ENCODE measurements at places on chromosomes 6 and 20. TPM values are rescaled to one million over a fixed set of nuclear protein-coding genes. Genes with fewer than 3 reads are reported as not detected.

- H3K27ac ChIP-seq: no peak overlapping the region
- H3K27me3 ChIP-seq: no peaks in the 10 kb centered on the region
- H3K36me3 ChIP-seq: no peaks in the 10 kb centered on the region
- no peak for DNase-seq
- no peak overlapping the region for H3K4me3 ChIP-seq
- peaks cover 7% of the 10 kb centered on the region for H3K4me1 ChIP-seq
These were observed 128.5 kb downstream of the ALDH8A1 start for GRCh38 chr6:134821397-134821796.

DNA sequence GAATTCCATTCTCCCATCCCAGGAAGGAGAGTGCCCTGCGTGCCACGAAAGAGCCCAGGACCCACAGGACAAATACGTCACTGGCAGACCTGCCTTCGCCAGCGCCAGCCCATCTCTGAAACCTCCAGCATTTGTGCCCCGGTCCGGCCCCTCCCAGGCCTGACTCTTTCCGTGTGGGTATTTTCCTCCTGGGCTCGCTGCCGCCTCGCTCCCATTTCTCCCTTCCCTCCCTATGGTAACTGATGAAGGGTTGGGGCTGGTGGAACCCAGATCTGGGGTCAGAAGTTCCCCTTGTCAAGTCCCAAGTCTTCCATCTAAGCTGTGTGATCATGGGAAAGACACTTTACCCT is 208.5 kb downstream of the LRFN2 start:
- no peaks in the 10 kb centered on the region for H3K27me3 ChIP-seq
- no peak for DNase-seq
- H3K4me3 ChIP-seq: no peak overlapping the region
- no peaks in the 10 kb centered on the region for H3K4me1 ChIP-seq
- no peak overlapping the region for H3K27ac ChIP-seq

Gene VWA7
- total RNA-seq: 6.2 TPM

Gene L3MBTL3
- 6.8 TPM for total RNA-seq

Gene SULF2
- total RNA-seq: 15.2 TPM

Gene SPATS1
- total RNA-seq: not detected

GRCh38 chr20:62532921-62533320 is 57.1 kb upstream of the GATA5 start:
- no peaks in the 10 kb centered on the region for H3K27me3 ChIP-seq
- H3K27ac ChIP-seq: no peak overlapping the region
- DNase-seq: no peak

DNA sequence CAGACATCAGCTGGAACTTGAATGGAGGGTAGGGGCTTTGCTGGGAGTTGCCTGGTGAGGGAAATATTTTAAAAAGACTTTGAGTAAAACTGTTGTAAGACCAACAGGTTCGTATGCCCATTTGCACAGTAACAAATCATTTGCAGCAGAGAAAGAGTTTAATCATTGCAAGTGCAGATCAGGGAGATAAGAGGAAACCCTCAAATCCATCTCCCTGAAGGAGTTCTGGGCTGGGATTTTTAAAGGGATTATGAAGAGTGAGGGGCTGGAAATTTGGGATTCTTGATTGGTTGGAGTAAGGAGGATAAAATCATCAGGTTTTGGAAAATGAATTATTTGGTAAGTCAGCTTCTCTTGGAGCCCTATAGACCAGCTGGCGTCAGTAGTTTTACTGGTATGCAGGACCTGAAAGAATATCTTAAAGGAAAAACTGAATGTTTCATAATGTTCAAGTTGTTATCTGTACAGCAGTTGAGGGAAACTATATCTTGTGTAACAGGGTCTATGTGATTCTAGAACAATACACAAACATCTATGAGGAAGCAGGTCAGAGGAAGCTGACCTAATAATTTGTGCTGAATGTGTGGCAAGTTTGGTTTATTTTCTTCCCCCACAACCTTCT is 295.5 kb downstream of the PLCB1 start:
- H3K4me1 ChIP-seq: no peaks in the 10 kb centered on the region
- no peaks in the 10 kb centered on the region for H3K36me3 ChIP-seq
- H3K27me3 ChIP-seq: no peaks in the 10 kb centered on the region

DNA sequence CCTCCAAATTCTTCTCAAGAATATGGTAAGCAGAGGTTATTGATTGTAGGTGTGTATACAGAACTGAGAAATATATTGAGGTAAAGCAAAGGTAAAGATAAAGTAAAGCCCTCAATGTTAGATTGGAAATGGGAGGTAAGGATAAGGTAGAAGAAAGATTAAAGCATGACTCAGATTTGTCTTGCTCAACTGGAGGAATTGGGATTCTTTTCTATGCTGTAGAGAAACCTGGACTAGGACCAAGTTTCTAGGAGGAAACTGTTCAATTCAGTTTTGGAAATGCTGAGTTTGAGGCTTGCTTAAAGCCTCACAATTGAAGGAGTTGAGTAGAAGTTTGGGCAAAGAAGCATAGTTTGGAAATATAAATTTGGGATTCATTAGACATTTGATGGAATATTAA is 634.0 kb upstream of the PTCHD4 start:
- no peak for DNase-seq
- H3K27ac ChIP-seq: no peak overlapping the region
- no peaks in the 10 kb centered on the region for H3K4me1 ChIP-seq
- H3K4me3 ChIP-seq: no peak overlapping the region

DNA sequence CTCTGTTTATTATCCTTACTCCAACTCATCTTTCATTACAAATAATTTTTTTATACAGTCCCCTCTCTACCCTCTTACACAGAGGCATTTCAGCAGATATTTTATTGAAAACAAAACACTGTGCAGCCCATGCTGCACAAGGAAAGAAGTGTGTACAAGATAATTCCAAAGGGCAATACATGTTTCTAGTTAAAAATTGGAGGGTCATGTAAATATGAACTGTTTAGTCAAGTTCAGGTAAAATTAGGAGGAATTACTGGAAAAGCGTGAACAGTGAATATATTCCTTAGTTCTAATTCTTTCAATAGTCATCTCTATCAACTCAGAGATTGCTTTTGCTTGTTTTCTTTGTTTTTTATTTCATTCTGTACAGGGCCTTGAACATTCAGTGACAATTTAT is 27.9 kb upstream of the TSPYL1 start:
- no peaks in the 10 kb centered on the region for H3K27me3 ChIP-seq
- H3K36me3 ChIP-seq: no peaks in the 10 kb centered on the region
- no peak overlapping the region for H3K4me3 ChIP-seq
- no peak for DNase-seq

Gene SMAP1
- total RNA-seq: 21.5 TPM

Gene HLA-DRB5
- 276 TPM for total RNA-seq

DNA sequence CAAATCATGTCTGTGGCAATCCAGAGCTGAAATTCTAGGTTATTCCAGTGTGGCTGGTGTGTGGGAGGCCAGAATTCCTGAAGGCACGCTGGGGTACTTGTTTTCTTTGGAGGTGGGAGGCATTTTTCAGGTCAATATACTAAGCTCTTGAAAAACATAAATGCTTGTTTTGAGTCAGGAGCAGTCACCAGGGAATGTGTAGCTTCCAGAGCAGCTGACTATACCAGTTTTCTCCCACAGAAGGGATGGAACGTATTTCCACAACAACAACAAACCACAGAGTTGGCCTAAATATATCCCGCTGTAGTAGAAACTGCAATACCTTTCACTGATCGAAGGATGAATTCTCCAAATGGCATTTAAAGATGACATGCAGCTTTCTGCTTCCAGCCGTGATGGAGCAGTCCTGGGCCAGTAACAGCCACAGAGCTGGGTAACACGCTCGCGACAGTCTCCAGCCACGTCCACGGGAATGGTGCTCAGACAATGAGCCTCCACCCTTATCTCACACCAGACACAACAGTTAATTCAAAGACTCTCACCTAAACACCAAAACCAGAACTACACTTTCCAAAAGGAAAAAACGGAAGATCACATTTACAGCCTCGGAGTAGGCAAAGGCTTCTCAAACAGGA is 23.2 kb downstream of the CHRNA4 start:
- H3K27me3 ChIP-seq: no peaks in the 10 kb centered on the region
- no peak overlapping the region for H3K27ac ChIP-seq
- H3K4me1 ChIP-seq: no peaks in the 10 kb centered on the region

Gene PTCHD4
- total RNA-seq: 1.0 TPM

Gene PKHD1
- total RNA-seq: 0.46 TPM

Gene PXDC1
- total RNA-seq: 56.6 TPM

DNA sequence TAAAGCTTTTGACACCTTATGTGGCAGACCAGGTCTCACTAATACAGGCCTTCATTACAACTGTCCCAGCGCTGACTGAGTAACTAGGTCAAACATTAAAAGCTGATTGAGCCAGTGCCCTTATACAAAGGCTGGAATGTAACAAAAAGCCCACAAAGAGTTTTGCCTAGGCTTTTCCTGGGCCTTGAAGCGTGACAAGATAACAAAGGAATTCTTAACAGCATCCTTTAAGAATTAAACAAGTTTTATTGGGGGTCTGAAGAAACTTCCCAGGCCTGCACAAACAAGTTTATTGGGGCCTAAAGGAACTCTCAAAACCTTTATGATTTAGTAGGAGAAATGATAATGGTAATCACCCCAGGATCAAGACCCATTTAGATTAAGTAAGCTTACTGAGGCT is 267.6 kb upstream of the FAM83B start:
- no peaks in the 10 kb centered on the region for H3K27me3 ChIP-seq
- no peak overlapping the region for H3K4me3 ChIP-seq
- H3K27ac ChIP-seq: no peak overlapping the region
- DNase-seq: no peak
- no peaks in the 10 kb centered on the region for H3K36me3 ChIP-seq
- no peaks in the 10 kb centered on the region for H3K4me1 ChIP-seq

- no peak overlapping the region for H3K4me3 ChIP-seq
- H3K27me3 ChIP-seq: no peaks in the 10 kb centered on the region
- H3K4me1 ChIP-seq: no peaks in the 10 kb centered on the region
- DNase-seq: no peak
These were observed 309.7 kb upstream of the IMPG1 start for GRCh38 chr6:76382201-76382600.

- H3K4me1 ChIP-seq: peaks cover 14% of the 10 kb centered on the region
- DNase-seq: no peak
- H3K27ac ChIP-seq: peak overlapping the region; percentile 77
- no peaks in the 10 kb centered on the region for H3K27me3 ChIP-seq
These were observed 4.4 kb downstream of the FOXF2 start for GRCh38 chr6:1393641-1394283.

- H3K36me3 ChIP-seq: no peaks in the 10 kb centered on the region
- H3K4me3 ChIP-seq: no peak overlapping the region
- H3K4me1 ChIP-seq: no peaks in the 10 kb centered on the region
- no peak for DNase-seq
- H3K27ac ChIP-seq: no peak overlapping the region
- no peaks in the 10 kb centered on the region for H3K27me3 ChIP-seq
These were observed 346.5 kb upstream of the PLCB4 start for GRCh38 chr20:8722277-8722928.

DNA sequence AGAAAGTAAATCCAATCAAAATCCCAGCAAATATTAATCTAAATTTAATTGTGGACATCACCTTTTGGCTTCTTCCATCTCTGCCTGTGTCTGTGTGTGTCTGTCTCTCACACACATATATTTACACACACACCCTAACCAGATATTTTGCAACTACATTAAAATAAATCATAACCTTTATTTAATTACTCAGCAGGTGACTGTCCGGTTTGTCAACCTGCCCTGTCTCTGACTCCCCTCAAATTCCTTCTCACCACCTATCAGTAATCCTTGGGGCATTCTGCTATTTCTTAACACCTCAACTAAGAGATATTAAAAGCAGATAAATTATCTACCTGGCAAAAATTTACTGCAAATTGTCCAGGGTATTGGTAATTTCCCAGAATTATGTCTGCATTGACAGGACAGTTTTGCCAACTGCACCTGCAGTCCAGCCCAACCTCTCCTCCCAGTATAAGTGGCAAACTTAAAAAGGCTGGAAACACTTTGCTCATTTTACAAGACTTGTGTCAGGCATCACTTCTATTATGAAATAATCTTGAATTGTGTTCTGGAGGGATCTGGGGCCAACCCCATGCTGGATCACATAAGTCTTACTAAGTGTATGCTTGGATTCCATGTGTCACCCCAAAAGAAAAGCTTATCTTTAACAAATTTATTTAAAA is 216.1 kb downstream of the GMDS start:
- no peak overlapping the region for H3K27ac ChIP-seq
- H3K4me1 ChIP-seq: no peaks in the 10 kb centered on the region
- H3K4me3 ChIP-seq: no peak overlapping the region
- no peaks in the 10 kb centered on the region for H3K36me3 ChIP-seq
- DNase-seq: no peak

- no peak overlapping the region for H3K4me3 ChIP-seq
- no peaks in the 10 kb centered on the region for H3K36me3 ChIP-seq
- peak overlapping the region; percentile 56 for H3K27ac ChIP-seq
- H3K27me3 ChIP-seq: no peaks in the 10 kb centered on the region
- peak; percentile 85 for DNase-seq
These were observed 26.6 kb downstream of the RIN2 start for GRCh38 chr20:19784511-19785172.

DNA sequence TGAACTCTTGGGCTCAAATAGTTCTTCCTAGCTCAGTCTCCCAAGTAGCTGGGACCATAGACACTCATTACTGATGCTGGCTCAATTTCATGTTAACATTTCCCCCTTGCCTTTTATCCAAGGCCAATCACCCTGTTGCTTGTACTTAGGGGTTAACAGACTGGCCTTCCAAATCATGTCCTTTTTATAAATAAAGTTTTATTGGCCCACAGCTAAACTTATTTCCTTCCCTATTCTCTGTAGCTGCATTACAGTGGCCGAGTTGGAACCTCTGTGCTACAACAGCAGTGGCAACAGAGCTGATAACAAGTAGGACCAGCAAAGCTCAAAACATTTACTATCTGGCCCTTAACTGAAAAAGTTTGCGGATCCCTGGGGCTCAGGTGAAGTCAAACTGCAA is 109.8 kb downstream of the ZFP64 start:
- peaks cover 5% of the 10 kb centered on the region for H3K36me3 ChIP-seq
- no peaks in the 10 kb centered on the region for H3K4me1 ChIP-seq
- H3K27ac ChIP-seq: no peak overlapping the region
- H3K27me3 ChIP-seq: no peaks in the 10 kb centered on the region
- no peak for DNase-seq
- no peak overlapping the region for H3K4me3 ChIP-seq

Gene SH3BGRL2
- 25.1 TPM for total RNA-seq

DNA sequence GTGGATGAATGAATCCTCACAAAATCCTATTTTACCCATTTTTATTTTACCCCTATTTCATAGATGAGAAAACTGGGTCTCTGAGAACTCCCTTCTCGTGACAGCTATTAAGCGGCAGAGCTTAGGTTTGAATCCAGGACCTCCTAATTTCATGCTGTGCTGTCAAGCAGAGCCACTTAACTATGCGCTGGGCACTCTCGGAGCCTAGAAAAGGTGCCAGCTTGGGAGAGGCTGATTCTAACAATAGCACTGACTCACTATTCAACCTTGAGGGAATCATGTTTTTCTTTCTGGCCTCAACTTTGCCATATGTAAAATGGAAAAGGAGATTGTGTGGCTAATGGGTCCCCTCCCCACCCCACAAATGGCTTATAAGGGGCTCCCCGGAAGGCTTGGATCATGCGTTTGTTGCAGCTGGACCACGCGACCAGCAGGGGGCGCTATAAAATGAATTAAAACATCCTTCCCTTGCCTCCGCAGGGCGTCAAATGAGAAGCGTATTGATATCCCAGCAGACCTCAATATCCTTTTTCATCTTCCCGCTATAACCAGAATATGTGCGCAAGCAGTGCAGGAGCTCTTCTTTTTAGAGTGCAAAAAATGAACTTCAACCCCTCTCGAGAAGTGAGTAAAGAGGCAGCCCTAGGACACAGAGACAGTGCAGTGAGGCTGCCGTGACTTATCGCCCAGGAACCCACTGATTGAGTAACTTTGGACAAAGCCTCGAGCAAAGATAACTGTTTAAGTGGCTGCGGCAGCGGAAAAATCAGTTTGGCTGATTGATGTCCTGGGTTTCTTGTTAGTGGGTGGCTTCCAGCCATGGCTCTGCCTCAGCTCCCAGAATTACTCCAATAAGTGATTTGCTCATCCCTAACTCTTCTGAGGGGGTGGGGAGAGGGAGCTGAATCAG is 12.8 kb upstream of the PDYN start:
- H3K36me3 ChIP-seq: no peaks in the 10 kb centered on the region
- H3K4me1 ChIP-seq: no peaks in the 10 kb centered on the region
- H3K27ac ChIP-seq: no peak overlapping the region
- no peaks in the 10 kb centered on the region for H3K27me3 ChIP-seq

Data from upper lobe of left lung (tissue), 6 donors.